Stimulated activated CD4-positive, alpha-beta T cell treated with anti-CD3 and anti-CD28 coated beads, TNF-alpha, amount 100 ng/mL, for 1 hour (primary cell): ENCODE measurements at places on chromosomes 1 and 21.

GRCh38 chr1:235206533-235207208 is 45.6 kb upstream of the RBM34 start:
- no peak for DNase-seq

DNA sequence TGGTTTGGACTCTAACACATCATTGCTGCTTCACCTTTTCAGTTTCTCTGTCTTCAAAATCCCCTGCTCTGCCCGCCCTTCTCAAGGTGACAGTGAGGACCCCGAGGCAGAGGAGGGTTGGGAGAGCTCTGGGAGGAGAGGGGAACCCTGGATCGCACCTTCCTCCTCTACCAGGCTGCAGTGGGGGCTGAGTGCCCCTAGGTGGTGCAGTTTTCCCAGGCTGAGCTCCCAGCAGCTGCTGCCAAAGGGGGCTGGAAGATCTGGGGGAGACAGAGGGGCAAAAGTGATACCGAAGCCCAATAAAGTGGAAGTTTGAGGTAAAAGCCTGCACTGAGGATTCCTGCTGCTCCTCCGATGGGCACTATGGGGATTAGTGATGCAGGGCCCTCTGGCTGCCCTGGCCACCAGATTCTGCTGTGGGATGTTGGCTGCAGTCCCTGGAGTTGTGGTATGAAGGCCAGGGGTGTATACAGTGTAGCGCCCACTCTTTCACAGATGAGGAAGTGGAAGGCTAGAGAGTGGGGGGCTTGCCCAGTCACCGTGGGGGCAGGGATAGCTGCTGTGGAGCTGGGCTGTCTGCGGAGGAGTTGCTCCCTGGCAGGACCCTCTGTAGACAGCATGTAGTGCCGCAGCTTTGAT is 40.7 kb upstream of the SCMH1 start:
- no peak for DNase-seq

GRCh38 chr1:89198491-89199072 is at the start of gene GBP4:
GBP4 (minus strand) TSS chr1:89198942; CDS start chr1:89198834, 108 bp downstream.
- DNase-seq = peak; percentile 25

DNA sequence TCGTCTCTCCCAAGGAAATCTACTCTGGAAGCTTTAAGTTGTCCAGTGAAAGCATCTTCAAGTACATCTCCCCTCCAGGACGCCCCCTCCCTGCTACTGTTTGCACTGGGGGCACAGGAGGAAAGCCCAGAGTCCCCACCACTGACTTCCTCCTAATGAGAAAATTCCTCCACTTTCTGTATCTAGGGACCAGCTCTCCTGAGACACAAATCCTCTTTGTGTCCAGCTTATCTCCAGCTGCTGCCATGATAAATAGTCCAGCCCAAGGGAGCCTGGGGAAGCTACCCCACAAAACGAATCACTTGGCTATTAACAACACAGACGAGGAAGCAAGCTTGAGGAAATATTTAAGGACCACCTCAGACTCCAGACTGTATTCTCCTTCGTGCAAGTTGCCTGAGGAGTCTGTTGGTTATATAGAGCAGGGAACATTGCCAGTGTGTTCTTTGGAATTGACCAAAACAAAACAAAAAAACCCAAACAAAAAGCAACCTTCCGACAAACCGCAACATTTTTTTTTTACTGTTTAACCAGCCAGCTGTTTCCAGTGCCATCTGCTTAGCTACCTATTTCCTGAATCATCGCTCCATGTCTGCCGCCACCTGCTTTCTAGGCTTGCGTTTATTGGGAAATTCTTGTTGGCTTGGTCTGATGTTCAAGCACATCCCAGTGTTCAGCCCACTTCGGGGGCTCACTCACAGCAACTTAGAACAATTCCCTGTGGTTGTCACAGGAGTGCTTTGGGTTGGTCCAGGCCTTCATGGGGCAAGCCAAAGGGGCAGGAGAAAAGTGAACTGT is 7.7 kb downstream of the C1orf226 start:
- no peak for DNase-seq

GRCh38 chr1:178819123-178819522 is 51.8 kb downstream of the ANGPTL1 start:
- no peak for DNase-seq

- DNase-seq = no peak
These were observed 30.0 kb downstream of the ZNF697 start for GRCh38 chr1:119617751-119618691.

- no peak for DNase-seq
These were observed 50.9 kb upstream of the CDC42BPA start for GRCh38 chr1:227369102-227369760.

GRCh38 chr1:168455764-168456163 is 88.0 kb downstream of the XCL2 start:
- no peak for DNase-seq

DNA sequence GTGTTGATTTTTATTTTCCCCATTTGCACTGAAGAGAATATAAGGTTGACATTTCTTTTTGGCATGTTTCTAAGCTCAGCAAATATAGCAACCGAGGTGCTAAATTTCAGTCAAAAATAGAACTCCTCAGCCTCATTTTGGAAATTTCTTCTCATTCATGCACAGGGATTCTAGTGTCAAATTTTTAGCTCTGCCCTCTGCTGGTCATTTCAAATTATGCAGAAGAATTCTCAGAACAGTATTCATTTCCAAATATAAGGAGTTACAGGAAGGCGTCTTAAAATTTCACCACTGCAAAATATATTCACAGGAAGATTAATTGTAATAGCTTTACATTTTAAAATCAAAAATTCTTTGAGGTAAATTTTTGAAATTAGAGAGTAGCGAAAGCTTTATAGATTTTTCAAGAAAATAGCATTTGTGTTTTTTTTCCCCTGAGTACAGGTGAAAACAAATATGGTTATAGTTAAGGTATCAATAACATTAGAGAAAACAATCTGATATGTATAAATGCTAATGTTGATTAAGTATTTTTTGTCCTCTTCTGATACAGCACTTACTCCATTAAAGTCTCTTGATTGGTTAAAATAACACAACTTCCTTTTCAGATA is 57.9 kb downstream of the FMN2 start:
- no peak for DNase-seq

- DNase-seq = no peak
These were observed 87.4 kb upstream of the NGF start for GRCh38 chr1:115425442-115425841.

DNA sequence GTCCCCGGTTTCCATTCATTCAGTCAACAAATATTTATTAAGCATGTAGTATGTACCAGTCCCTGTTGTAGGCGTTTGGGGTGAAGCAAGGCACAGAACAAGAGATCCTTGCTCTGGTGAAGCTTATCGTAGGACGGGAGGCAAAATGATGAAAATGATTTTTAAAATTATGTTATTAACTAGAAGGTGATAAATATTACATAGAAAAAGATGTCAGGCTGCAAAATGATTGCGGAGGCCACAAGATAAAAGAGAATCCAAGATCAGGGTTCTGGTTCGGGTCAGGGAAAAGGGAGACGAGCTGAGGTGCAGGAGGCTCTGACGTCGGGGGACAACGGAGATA is 602 bp upstream of the CGN start:
- no peak for DNase-seq

DNA sequence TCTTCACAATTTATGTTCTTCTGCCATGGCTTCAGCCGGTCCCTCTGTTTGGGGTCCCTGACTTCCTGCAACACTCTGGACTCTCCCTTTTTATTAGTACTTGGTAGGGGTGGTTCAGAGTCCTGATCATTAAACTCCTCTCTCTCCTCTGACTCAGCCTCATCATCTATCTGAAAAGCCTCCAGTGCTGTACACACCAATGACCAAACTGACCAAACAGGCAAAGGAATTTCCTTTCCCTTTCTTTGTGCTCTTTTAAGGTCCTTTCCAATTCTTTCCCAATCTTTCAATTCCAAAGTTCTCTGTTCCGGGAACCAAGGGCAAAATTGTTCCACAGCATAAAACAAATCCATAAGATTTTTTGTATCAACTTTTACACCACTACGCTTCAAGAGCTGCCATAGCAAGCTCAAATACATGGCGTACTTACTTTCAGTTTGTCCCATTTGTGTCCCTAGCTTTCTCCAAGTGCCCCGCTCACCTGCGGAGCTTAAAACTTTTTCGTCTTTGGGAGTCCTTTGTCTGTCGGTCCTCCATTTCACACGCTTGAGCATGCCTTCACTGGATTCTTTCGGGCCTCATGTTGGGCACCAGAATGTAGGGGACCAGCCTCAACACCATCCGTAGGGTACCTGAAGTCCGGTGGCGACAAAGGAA is 9.6 kb downstream of the DAP3 start:
- no peak for DNase-seq

DNA sequence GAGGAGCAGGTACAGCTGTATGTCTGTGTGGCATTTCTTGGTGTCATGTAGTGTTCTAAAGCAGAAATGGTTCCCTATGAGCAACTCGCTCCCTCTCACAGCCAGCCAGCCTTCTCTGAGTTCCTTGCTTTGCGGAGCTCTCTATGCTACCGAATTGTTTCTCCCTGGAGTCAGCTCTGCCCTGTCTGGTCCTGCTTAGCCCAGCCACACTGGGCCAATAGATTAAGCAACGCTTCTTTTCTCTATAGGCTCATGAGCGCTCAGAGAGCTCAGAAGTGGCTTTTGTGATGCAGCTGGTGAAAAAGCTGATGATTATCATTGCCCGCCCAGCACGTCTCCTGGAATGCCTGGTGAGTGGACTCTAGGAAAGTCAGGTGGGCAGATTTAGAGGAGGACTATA is 113.1 kb downstream of the PIK3R3 start:
- no peak for DNase-seq

DNA sequence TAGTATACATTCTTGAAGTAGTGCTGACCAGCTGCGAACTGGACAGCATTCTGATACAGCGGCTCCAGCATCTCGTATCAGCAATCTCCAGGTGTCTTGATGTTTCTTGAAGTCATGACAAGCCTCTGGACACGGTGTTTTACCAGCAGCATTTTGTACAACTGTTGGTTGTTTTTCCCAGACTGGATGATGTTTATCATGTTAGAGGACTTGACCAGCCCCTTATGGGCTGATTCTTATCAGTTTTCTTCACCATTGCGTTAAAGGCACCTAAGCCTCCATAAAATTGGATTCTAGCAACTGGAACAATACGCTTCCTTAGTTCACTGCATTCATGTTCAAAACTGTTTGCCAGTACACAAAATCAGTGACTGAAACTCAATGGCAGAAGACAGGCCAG is 29.1 kb downstream of the CACHD1 start:
- DNase-seq = no peak

- no peak for DNase-seq
These were observed 80.1 kb downstream of the BACH1 start for GRCh38 chr21:29378832-29379231.

DNA sequence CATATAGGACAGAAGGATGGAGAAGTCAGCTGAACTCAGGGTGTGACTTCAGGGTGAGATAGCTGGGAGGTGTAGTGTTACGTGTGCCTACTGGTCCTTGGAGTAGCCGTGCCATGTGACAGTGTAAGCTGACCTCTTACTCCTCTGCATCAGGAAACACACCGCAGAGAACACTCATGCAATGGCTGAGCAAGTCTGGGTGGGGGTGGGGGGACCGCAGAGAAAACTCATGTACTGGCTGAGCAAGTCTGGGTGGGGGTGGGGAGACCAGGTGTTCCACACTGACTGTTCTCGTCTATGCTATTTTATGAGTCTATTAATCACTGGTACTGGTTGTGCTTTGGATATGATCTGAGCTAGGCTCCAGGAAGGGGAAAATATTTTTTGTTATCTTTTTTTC is 233.1 kb downstream of the PAPPA2 start:
- no peak for DNase-seq

DNA sequence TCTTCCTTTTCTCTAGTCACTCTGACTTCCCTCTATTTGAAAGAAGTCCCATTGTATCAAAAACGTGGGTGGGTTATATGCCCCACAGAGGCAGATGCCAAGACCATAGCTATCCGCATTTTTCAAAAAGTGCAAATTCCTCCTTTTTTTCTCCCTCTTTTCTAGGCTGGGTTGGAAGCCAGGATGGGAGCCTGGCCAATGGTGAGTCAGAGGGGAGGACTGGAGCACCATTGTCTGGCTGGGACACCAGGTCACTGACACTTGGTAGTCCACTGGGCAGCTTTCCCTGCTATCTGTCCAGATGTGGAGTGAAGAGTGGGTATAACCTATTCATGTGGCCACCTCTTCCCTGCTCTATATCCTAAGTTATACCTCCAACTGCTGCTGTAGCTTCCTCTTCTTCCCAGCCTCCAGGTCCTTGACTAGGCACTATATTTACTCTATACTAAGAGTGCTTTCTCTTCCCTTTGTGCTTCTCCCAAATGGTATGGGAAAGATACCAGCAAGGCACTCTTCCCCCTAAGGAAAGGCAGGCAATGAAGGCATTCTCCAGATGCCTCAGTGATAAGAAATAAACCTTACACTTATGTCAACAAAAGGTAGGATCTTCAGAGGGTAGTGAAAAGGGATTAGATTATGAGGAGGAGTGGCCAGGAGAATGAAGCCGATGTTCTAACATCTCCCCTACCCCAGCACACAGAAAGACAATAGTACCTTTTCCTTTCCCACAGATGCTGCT is 12.9 kb downstream of the PI4KB start:
- DNase-seq = no peak

DNA sequence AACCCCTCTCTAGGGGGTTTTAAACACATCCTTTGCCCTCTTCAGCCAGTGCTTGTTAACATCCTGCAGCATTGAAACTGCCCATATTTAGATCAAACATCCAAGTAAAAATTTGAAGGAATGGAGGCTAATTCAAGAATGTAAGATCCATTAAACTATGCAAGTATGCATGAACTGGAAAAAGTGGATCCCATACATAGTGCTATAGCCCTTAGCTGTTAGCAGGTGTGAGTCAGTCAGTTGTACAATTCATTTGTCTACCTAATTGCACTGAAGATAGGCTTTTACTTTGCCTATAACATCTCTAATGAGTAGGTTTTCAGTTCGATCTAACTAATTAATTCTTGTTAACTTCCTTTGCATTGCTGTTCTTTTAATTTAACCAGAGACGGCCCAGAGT is 270.9 kb downstream of the LMO4 start:
- no peak for DNase-seq

- no peak for DNase-seq
These were observed 60.3 kb downstream of the XCL1 start for GRCh38 chr1:168636642-168637111.

DNA sequence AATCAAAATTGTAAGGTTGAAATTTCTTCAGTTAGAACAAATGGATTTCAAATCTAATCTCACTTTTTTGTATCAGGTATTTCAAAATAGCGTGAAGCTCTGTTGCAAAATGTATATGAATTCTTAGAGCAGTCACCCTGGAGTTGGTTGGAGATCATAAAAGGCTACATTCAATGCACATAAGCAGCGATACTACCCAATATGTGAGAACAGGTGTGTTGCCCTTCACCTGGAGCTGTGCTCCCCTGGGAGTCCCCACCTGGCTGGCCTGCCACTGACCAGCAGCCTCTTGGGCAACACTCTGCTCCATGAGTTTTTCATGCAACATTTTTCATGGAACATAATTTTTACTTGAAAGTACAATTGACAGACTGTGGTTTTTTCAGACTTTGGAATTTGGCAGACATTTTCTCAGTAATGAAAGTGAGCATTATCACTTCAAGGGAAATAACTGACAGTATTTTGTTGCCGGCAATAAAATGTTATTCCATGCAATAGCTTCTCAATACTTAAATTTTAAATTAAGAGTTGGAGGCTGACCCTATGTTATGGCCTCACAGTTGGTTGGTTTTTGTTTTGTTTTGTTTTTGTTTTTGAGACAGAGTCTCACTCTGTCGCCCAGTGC is 95.1 kb downstream of the ST3GAL3 start:
- DNase-seq = no peak
